ENCODE measurements at places on chromosomes 6 and 20.
A peak's percentile ranks its signal among the peaks of the same experiment; 100 is the strongest.

GRCh38 chr20:50588034-50588736, 78.0 kb downstream of the PTPN1 start:
- peak; percentile 37 for DNase-seq

GRCh38 chr6:110884321-110884720, 9.7 kb downstream of the AMD1 start:
- no peak for DNase-seq

GRCh38 chr6:2414885-2415547, 169.6 kb upstream of the GMDS start:
- no peak for DNase-seq

GRCh38 chr6:83215131-83216047, 22.2 kb downstream of the RWDD2A start:
- DNase-seq: peak; percentile 26

DNA sequence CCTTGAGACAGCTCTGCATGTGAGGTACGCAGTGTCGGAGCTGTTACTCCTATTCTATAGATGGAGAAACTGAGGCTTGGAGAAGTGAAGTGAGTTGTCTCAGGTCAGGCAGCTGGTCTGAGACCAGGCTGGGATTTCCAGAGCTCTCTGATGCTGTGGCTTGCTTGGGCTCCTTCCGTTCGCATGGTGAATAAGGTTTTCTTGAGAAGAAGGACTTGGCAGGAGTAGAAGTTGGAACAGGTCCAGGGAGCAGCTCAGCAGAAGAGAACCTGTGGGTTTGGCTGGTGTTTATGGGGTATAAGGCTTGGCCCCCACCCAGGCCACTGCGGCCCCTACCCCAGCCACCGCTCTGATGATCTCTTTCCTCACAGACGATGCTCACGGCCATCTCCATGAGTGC, 7.4 kb downstream of the SLC12A5 start:
- no peak for DNase-seq

- no peak for DNase-seq
Measured at GRCh38 chr20:17620371-17621228, 50.7 kb downstream of the DSTN start.

GRCh38 chr6:53544470-53545308, at the start of gene GCLC:
Gene GCLC (minus strand): TSS chr6:53545101. CDS start chr6:53544645, 456 bp downstream.
- DNase-seq: peak; percentile 87

- DNase-seq: no peak
Measured at GRCh38 chr6:30005482-30005881, 55.6 kb upstream of the POLR1H start.

GRCh38 chr20:58980711-58981627, at the start of gene NELFCD:
Gene NELFCD (plus strand): TSS chr20:58981256. CDS start chr20:58981310, 54 bp downstream.
- DNase-seq: peak; percentile 85

DNA sequence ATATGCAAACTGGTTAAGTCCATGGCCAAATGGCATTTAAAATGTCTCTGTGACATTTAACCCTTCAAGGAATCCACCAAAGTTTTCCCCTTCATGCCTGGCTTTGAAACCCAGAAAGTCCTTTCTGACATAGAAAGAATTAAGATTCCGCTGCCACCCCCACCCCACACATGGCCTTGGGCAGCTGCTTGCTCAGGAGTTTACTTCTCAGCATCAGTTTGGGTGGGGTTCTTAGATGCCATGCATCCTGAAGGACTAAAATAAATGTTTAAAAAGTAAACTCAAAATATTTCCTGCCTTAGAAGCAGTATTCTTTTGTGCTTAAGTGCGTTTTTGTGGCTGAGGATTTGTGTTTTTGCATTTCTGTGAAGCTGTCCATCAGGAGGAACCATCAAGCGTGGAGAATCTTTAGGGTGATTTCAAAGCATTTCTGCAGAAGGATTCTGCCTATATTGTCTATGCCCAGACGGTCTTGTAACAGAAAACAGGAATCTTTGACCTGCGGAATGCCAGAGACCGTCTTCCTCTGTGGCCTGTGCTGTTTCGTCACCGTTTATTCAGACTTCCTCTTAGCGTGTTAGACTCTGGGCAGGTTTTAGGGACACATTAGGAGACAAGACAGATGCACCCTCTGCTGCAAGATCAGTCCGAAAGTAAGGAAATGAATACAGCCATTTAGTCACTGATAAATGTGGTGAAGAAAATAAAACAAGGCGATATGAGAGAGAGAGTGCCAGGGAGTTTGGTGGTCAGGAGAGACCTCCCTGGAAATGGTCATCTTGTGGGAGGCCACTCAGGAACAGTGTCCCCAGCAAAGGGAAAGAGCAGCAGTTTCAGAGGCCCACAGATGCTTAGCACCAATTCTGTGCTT, 6.2 kb downstream of the DUSP22 start:
- no peak for DNase-seq

DNA sequence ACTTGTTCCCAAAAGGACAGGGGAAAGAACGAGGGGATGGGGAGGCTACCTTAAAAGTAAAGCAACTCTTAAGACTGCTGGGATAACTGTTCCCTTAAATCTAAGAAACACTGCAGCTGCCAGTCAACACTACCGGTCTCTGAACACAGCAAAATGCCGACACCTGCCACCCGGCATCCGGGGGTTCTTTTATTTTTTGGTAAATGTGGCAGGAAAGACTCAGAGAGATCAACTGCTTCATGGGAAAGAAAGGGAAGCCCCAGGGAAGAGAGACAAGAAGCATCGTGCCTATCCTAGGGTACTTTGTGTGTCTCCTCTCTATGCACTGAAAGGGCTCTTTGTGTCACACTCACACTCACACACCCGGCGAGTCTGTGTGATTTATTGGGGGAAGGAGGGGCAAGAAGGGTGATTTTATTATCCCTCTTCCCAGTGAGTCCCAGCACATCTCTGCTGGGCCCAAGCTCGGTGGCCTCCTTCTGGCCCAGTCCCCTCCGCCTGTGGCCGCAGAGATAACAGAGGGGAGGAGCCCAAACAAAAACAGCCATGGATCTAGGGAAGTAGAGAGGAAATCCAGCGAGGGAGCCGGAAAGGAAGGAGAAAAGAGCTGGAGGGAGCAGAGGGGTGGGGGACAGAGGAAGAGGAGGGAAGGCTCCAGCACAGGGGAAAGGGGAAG, 1.4 kb downstream of the FYN start:
- DNase-seq: peak; percentile 54

- DNase-seq: no peak
Measured at GRCh38 chr6:108712946-108713345, 135.3 kb upstream of the ARMC2 start.

- no peak for DNase-seq
Measured at GRCh38 chr6:11341867-11342266, 109.4 kb upstream of the NEDD9 start.

Measured in NK-92 treated with Interleukin-12 subunit alpha and Interleukin-12 subunit beta, amount 100 ng/mL, for 24 hours (cell line).